ENCODE measurements at places on chromosomes 2 and 18.

GRCh38 chr2:76544901-76545300 lies 834.2 kb upstream of the GCFC2 start:
- no peak for DNase-seq

GRCh38 chr2:149077861-149078260 lies 39.4 kb downstream of the LYPD6B start:
- DNase-seq: no peak

DNA sequence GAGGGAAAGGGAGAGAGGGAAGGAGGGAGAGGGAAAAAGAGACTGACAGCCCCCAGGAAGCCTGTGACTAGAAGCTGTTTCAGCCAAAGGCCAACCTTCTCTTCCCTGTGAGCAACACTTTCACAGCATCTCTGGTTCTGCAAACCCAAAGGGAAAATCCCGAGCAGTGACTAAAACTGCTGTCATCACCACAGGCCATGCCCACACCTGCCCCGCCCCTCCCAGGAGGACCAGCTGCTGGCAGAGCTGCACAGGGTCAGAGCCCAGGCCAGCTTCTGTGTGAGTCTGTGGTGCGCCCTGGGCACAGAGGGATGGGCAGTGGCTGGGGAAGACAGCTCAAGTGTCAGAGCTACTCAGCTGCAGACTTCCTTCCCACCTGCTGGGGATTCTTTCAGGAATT lies 64.9 kb upstream of the OTOS start:
- DNase-seq: peak; percentile 25

GRCh38 chr18:69968039-69968438 lies 20.4 kb upstream of the CD226 start:
- no peak for DNase-seq

DNA sequence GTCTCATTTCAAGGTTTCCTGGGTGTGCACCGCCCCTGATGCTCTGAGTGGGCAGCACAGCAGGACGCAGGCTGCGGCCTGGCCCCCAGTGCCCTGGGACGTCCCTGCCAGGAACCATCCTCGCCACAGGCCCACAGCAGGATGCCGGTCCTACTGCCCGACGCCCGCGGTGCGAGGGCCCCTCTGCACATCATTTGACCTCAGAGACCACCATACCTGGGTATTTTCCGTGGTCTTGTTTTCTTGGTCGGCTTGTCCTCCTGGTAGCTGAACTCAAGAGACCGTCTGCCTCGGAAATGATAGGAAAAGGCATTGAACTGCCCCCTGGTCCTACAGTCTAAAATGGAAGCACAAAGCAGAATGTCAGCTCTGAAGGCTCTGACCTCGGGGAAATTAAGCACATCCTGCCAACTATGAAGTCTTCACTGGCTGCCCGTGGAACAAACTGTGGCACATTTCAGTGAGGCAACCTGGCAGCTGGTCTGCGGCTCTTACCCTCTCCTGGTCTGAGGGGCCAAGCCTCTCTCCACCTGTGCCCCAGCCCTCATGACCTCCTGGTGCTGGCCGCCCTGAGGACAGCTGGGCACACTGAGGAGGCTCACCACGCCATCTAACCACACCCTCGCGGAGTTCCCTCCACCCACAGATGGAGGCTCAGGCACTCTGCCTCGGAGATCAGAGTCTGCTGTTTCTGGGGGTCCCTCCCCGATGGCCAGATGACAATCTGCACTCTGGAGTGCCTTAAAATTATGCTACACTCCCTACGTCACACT lies 105.0 kb downstream of the PXDN start:
- no peak for DNase-seq

- no peak for DNase-seq
These were observed 143.4 kb downstream of the TMEM17 start for GRCh38 chr2:62362561-62362960.

DNA sequence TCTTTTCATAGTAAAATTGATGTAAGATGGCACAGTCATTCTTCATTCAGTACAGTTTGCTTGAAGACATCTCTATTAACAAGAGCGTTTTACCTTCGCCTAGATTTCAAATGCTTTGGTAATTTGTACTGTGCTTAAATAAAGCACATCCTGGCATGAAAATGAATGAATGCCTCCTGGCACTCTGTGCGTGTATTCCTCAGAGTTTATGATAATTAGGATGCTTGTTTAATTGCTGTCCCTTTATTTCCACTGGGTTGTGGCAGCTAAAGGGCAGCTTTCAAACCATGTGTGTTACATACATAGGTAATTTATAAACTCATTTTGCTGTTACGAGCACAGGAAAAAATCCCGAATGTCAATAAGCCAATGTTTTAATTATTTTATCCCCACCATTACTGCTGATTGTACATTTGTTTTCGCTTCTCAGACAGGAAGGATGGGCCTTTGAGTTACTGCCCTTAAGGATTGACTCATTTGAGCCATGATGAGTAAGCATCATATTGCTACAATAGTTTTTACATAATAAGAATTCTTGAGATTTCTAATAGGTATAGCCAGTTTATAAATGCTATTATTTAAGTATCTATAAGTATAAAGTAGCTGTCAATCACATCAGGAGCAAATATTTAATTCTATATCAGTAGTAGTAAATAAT lies 516.5 kb downstream of the XIRP2 start:
- DNase-seq: no peak

DNA sequence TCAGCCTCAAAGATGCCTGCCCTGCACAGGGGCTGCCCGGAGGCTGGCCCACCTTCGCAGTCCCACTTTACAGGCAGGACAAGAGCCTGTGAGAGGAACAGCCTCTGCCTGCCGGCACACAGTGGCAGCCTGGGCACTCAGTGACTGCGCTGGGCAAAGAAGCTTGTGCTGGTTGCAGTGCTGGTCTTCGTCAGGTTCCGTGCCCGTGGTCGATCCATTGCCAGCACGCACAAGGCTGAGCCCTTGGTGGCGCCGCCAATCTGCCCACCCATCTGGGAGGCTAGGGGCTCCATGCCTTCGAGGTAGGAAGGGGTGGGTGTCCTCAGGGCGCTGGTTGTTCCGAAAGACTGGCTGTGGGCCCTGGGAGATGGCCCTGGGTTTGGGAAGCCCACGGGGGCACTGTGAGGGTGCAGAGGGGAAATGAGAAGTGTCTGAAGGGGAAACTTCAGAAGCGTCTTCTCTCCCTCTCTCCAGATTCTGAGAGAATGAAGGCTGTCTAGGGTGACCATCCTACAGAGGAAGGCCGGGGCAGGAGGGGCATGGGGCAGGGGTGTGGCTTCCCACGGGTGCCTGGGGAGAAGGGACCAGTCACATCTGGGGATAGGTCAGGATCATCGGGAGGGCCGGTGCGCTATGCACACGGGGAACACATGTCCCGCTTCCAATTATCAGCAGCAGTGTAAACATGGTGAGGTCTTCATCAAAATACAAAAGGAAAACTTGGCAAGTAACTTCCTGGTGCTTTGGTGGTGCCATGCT lies 49.1 kb upstream of the HS6ST1 start:
- DNase-seq: no peak

GRCh38 chr2:206783718-206784117 lies 18.3 kb downstream of the FASTKD2 start:
- no peak for DNase-seq

DNA sequence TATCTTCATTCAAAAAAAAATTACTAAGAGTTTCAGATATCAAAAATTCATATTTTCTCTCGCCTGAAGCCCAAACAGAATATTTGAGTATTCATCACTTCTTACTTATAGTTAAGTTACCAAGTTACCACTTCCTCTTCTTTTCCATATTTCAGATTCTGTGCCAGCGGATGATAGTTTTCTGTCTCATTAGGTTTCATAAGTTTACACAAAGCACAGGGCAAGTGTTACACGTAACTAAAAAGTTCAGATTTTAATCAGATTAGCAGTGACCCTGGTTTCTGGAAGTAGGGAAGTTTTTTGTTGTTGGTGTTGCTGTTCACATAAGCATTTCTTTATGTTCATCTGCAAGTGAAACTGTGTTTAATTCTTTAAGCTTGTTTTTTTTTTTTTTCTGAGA lies 10.2 kb downstream of the AFTPH start:
- no peak for DNase-seq

DNA sequence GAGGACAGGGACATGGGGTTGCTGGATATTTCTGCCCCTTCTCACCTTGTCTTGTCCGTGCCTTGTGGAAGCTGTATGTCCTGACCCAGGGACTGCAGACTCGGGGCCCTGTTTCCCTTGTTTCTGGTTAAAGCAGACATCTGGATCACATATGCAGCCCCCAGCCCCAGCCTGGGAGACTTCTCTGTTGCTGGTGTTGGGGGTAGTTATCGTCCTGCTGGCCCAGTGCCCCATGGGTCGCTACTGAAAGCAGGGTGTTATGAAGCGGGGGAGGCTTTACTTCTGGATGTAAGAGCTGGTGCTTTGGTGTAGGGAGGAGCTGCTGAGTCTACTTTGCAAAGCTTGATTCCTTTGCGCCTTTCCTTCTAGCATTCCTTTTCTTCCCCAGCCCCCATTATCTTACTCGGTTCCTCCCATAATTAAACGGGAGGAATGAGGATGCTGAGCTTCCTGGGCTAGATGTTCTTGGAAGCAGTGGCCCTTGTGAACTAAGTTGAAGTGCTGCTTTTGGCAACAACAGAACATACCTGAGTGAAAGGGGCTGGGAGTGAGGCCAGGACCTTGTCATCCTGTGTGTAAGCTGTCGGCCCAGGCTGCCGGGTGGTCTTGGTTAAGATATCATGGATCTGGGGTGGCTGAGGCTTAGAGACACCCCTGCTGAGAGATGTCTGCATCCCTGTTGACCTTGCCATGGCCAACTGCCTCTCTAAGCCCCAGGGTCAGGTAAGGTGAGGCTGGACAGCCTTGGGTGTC lies 3.4 kb downstream of the TET3 start:
- DNase-seq: no peak

- DNase-seq: no peak
These were observed 116.9 kb downstream of the SMAD7 start for GRCh38 chr18:48833701-48834412.

- no peak for DNase-seq
These were observed 76.9 kb downstream of the NCK2 start for GRCh38 chr2:105821428-105822125.

DNA sequence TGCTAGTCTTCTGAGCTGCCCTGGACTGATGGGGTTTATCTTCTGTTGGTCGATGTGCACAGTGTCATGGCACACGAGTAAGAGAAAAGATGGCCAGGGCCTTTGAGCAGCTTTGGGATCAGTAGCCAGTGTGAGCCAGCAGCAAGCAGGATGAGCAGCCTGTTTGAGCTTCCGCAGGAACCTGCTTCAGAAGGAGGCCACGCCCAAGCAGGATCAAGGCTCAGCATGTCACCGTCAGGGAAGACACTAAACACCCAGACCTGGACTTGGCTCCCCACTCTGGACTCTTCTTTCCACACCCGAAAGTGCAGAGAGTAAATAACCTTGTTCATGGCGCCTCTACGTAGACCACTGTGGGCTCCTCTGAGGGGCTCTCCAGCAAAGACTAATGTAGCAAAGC lies 25.2 kb upstream of the ASB1 start:
- DNase-seq: no peak

DNA sequence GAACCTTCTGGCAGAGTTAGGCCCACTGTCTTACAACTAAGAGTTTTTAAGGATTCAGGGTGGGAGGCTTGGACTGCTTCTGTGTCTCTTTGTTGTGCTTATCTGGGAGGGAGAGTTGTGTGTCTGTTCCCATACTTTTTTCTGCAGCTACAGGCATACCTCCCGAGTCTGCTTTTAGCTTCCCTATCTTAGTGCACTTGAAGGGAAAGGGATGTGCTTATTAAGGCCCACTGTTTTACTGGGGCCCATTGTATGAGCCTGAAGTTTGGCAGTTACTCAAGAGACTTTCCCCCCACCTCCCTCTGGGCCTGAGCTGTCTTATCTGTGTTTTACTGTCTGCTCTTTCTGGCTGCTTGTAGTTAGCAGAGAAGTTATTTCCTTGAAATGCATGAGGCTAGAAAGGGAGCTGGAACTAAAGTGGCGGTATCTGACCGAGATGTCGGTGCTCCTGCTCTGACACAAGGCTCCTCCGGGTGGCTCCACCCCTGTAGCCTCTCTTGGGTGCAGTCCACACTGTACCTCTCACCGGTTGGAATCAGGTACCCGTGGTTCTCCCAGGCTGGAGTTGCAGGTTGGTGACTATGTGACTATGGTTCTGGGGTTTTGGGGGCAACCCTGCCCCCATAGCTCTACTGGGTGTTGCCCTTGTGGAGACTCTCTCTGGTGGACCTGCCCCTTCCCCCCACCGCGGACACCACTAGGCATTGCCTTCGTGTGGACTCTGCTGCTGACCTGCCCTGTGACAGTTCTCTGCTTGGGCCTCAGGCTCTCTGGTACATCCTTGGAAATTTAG lies 12.9 kb downstream of the UBR3 start:
- no peak for DNase-seq

GRCh38 chr2:215504547-215504946 lies 68.7 kb upstream of the FN1 start:
- DNase-seq: no peak

- DNase-seq: no peak
These were observed 34.8 kb downstream of the TOGARAM2 start for GRCh38 chr2:29015701-29016470.

DNA sequence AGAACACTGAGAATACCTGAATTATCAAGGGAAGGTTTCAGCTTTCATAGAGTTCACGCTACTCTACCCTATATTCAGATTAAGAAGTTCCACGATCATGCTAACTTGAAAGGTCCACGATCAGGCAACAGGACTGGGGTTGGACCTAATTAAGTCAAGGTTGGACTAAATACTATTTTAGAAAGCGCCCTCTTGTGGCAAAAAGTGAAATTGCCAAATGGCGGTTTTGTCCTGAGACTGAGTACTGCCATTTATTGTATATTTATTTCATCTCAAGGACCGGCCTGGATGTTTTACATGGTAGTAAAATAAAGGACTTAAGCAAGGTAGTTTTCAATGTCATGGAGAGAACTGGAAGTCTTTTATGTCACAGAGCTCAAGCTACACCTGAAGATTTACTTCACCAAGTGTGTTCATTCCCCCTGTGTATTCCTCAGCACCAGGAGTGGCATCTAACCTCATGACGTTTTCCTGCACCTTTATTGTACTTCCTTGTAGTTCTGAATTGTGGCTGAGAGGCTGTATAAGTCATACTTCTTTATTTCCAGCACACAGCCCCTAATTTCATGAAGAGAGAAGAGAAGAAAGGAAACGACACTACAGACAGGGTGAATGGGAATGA lies 56.8 kb downstream of the SRD5A2 start:
- peak; percentile 54 for DNase-seq

- peak; percentile 74 for DNase-seq
These were observed 17.5 kb downstream of the NCAPH start for GRCh38 chr2:96353032-96353561.
